ENCODE measurements at places on chromosomes 1 and 21. TPM values are rescaled to one million over a fixed set of nuclear protein-coding genes. Genes with fewer than 3 reads are reported as not detected.

DNA sequence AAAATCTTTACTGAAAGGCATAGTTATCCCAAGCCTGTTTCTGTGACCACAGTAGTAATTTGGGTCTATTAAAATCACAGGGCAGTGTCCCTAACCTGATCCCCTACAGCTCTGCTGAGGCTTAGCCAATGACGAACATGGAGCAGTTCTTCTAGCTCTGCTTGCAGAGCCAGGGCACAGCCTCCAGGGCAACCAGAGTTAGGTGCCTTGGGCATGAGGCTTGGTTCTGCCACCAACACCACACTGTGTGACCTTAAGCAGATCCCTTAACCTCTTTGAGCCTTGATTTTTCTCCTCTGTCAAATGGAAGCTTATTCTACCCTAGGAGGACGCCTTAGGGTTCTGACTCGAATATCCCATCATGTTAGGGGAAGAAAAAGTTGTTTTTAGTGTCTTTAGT lies 86.7 kb upstream of the TLR5 start:
- no peak for DNase-seq

Gene FTCD
- total RNA-seq, result not detected

DNA sequence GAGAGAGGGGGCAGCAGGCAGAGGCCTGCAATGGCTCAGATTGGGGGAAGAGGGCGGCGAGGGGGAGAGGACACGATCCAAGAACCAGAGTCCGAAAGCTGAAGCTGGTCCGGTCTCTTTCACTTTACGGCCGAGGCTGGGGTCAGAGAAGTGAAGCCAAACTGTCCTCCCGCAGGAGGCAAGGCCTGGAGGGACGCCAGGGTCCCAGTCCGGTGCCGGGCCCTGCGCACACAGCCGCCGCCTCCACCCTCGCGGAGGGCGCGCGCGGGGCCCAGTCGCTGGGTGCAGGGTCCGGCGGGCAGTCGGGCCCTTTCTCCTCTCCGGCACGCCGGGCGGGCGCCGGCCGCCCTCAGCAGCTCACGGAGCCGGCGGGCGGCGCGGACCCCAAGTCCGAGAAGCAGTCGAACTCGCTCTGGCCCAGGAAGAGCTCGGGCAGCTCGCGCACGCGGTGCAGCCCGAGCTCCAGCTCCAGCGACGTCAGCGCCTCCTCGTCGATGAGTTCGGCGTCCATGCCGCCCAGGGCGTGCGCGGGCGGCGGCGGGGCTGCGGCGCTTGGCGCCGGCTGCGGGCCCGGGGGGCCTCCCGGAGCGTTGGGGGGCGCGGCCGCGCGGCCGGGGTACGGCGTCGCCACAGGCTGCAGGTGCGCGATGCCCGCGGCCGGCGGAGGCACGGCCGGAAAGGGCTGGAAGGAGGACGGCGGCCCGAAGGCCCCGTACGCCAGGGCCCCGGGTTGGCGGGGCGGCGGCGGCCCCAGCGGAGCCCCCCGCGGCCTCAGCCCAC lies 749 bp downstream of the CITED4 start:
- DNase-seq, result no peak

Gene GJA4
- total RNA-seq, result 65.1 TPM

- DNase-seq, result no peak
Measured at GRCh38 chr21:16912075-16912474, 600.8 kb upstream of the CXADR start.

DNA sequence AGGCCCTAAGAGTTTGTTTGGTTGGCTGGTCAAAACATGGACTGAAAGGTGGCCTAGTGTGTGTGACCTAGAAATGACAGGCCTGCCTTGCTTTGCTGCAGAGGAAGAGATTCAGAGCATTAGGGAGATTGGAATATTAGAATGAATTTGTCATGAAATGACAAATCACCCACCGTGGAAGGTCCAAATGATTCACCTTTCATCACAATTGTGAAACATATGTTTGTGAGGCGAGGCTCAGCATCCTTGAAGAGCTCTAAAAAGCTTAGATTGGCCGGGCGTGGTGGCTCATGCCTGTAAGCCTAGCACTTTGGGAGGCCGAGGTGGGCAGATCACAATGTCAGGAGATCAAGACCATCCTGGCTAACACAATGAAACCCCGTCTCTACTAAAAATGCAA lies 5.5 kb downstream of the LCE1B start:
- DNase-seq, result no peak

DNA sequence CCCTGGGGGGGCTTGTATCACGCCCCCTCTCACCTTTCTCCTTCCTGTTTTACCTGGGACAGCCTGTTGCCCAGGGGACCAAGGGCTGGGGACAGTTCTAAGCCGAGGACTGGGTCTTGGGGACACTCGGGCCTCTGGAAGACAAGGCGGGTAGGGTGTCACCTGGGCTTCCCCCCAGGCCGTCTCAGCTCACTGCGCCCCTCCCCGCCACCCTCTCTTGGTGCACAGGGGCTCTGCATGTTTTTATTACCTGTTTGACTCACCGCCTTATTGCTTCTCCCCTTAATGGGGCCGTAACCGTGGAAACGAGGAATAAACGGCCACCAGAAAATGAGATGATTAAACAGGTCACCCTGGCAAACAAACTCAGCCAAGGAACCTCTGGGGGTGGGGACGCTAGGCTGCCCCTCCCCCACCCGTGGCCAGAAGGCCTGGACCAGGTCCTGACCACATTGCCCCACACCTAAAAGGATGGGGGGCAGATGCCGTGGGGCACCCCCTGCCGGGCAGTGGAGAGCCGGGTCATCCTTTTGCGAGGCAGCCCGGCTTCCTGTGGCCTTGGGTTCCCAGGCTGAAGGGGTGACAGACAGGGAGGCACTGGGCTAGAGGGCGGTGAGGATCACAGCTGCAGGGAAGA lies 109.9 kb downstream of the CASZ1 start:
- DNase-seq, result no peak

DNA sequence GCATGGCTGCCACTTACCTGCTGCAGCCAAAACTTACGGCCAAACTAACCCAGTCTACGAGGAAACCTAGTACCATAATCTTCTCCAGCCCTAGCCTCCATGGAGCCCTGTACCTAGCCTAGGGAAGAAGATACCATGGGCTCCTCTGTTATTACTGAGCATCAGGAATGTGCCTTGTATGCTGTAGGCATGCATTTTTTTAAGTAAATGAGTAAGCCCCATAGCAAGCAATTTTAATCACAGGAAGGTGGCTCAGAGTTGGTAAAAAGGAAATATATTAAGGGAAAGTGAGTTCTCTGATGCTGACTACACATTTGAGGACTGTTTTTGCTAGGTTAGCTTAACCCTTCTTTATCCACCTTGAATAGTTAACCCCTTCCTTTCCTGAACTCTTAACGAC lies 21.2 kb downstream of the NFASC start:
- DNase-seq, result no peak

DNA sequence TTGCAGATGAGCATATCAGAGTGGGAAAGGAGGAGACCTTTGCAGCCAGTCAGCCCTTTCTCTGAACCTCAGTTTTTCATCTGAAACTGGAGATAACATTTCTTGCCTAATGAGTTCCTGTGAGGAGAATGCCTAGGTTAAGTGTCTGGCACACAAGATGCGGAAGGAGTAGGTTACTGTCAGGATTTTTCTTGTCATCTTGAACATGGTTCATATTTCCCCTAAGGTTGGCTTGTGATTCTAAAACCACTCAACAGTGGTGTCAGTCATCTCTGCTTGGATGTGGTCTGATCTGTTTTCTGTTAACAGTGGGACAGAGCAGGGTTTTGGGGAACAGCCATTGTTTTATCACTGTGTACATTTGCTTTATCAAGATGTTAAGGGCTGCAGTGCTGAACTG lies 70.6 kb downstream of the TGFB2 start:
- DNase-seq, result no peak

Gene DCAF6
- 57.2 TPM for total RNA-seq

Gene PEAR1
- total RNA-seq, result 5.4 TPM

Gene CYP4Z1
- total RNA-seq, result 4.3 TPM

GRCh38 chr1:27031235-27032118 lies 18.8 kb upstream of the TENT5B start:
- DNase-seq, result no peak

DNA sequence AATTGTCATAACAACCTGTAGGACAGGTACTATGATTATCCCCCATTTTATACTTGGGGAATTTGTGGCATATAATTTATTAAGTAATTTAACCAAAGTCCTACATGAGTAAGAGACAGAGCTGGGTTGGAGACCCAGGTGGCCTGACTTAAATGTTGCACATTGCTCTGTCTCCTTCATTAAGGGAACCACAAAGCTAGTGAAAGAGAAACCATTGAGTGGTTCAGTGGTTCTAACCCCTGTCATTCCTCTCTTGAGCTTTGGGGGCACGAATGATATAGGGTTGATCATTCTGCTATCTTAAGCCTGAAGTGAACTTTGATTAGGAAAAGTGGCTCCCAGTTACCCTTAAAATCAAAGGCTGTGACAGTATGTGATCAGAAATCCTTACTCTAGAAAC lies 5.3 kb upstream of the MAP3K7CL start:
- DNase-seq, result no peak

Gene COA7
- total RNA-seq, result 8.2 TPM

- no peak for DNase-seq
Measured at GRCh38 chr21:41929248-41929647, 24.6 kb downstream of the C2CD2 start.

- DNase-seq, result no peak
Measured at GRCh38 chr1:52601991-52602855, at the start of gene GPX7. TSS of gene GPX7 (plus strand) at chr1:52602371. CDS start at chr1:52602410, 39 bp downstream.

Gene ST6GALNAC3
- total RNA-seq, result 18.1 TPM

Gene SRGAP2B
- total RNA-seq, result 20.1 TPM

Gene WDR64
- total RNA-seq, result not detected

DNA sequence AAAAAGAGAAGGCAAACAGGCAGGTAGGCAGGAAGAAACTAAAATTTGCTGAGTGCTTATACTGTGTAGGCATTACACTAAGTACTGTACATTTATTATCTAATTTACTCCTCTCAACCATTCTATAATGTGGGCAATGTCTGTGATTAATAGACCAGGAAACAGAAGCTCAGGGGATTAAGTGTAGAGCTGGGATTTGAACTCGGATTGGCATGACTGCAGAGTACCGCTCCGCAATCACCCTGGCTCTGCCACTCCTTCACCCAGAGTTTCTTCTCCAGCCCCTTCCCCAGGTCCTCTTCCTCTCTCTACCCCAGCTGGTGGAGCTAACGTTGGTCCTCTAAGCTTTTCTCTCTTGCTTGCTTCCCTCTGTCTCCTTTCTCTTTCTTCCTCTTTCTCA lies 11.5 kb upstream of the S100A2 start:
- DNase-seq, result no peak
